M059J (cell line): ENCODE measurements at places on chromosomes 6 and 20. TPM values are rescaled to one million over a fixed set of nuclear protein-coding genes. Genes with fewer than 3 reads are reported as not detected.

GRCh38 chr6:53530346-53530745 lies 14.6 kb downstream of the GCLC start:
- DNase-seq, result peak; percentile 71

GRCh38 chr6:43149265-43149664 lies 21.8 kb upstream of the SRF start:
- DNase-seq, result peak; percentile 46

DNA sequence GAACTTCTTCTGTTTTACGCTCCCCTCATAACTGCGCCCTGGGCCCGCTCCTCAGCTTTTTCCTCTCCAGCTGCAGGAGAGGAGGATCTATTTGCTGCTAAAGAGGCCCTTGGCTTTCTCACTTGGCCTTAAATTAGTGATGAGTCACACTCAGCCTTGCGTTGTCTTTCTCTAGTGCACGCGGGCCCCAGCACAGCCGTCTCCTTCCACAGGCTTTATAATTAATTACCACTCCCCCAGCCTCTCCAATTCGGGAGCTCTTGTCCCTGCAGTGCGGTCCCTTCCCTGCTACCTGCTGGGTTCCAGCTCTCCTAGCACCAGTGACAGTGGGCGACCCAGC lies 25.2 kb downstream of the PACSIN1 start:
- peak; percentile 36 for DNase-seq

The PGC gene
- not detected in 2 replicates for total RNA-seq

The BHLHE23 gene
- total RNA-seq, result not detected in 2 replicates
